GM12892 (cell line): ENCODE measurements at places on chromosomes 6 and 20.

GRCh38 chr6:22284666-22285065 lies 12.2 kb downstream of the PRL start:
- DNase-seq = no peak

- no peak for DNase-seq
These were observed 42.0 kb upstream of the HIVEP1 start for GRCh38 chr6:11970114-11970513.

DNA sequence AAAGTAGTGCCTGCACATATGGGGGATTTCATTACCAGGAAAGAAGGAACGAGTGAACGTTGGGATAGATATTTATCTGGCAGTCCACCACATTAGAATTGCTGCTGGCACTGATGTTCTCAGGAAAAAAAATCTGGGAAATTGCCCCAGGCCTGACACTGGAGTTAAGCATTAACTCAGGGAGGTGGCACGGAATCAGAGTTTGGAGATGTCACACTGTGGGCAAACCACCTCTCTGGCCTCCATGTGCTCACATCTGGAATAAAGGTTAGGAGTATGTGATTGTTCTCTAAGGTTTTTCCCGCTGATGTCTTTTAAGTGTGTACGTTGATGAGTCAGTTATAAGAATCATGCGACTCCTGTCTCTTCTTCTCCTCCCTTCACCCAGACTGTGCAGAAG lies 7.9 kb downstream of the TGM3 start:
- DNase-seq = no peak

DNA sequence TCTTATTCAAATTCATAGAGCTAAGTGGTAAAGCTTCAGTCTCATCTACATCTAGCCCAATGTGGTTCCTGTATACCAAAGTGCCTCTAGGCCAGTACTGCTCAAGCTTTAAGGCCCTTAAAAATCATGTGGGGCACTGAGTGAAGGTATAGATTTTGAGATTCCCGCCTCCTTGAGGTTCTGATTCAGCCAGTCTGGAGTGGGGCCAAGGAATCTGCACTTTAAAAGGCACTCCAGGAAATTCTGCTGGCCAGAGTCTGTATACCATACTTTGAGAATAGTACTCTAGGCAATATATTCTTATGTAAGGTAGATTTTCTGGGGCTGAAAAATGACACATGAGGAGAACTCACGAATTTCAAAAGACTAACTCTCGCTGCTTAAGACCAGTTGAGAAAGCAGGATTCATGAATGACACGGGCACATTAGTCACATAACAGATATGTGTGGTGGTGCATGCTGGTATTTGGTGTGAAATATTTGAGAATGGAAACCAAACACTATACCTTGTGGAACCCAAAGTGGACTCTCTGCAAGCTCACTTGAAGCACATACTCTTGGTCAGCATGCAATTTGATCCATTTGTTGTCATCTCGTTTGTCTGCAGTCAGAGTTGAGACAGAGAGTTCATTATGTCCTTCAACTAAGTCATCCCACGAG lies 47.6 kb upstream of the SIM1 start:
- no peak for DNase-seq

GRCh38 chr6:148317739-148318138 lies 24.9 kb upstream of the SASH1 start:
- no peak for DNase-seq

DNA sequence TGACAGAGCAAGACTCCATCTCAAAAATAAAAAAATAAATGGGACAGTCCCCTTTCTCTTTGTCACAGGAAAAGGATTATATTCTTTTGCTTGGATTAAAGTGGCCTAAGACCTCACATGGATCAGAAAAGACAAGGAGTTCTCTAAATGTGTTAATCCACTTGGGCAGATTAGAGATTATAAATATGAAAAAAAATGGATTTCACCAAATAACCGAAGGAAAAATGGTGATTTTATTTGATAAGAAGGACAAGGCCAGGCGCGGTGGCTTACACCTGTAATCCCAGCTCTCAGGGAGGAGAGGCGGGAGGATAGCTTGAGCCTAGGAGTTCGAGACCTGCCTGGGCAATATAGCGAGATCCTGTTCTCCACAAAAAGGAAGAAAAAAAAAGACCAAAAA lies 21.8 kb downstream of the SAMHD1 start:
- DNase-seq = no peak

- no peak for DNase-seq
These were observed 90.5 kb upstream of the MBOAT1 start for GRCh38 chr6:20302702-20303251.

- DNase-seq = no peak
These were observed 56.3 kb downstream of the PREX1 start for GRCh38 chr20:48771542-48771941.
